T-cell (primary cell): ENCODE measurements at places on chromosomes 7 and 10. TPM values are rescaled to one million over a fixed set of nuclear protein-coding genes. Genes with fewer than 3 reads are reported as not detected.

- no peaks in the 10 kb centered on the region for H3K36me3 ChIP-seq
- H3K4me1 ChIP-seq: no peaks in the 10 kb centered on the region
- DNase-seq: no peak
- no peaks in the 10 kb centered on the region for H3K27me3 ChIP-seq
- no peak overlapping the region for H3K4me3 ChIP-seq
These were observed 177.9 kb downstream of the CHN2 start for GRCh38 chr7:29372351-29373090.

PLA2G12B gene
- not detected for total RNA-seq

DNA sequence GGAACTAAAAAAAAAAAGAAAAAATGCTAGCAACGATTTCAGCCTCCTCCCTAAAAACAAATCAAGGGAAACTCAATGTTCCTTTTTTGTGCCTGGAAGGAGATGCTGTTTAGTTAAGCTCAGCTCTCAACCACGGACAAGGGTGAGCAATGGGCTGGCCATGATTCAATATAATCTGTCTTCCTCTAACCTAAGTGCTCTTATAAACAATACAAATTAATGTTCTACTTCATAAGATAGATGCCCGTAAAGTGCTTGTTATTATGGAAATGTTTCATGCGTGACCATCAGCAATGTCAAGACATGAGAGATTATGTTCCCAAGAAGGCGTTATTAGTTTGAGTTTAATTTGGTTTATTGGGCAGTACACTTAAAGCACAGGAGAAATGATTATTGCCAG lies 320.3 kb downstream of the SFMBT2 start:
- H3K4me1 ChIP-seq: no peaks in the 10 kb centered on the region
- H3K4me3 ChIP-seq: no peak overlapping the region
- no peaks in the 10 kb centered on the region for H3K36me3 ChIP-seq

DNA sequence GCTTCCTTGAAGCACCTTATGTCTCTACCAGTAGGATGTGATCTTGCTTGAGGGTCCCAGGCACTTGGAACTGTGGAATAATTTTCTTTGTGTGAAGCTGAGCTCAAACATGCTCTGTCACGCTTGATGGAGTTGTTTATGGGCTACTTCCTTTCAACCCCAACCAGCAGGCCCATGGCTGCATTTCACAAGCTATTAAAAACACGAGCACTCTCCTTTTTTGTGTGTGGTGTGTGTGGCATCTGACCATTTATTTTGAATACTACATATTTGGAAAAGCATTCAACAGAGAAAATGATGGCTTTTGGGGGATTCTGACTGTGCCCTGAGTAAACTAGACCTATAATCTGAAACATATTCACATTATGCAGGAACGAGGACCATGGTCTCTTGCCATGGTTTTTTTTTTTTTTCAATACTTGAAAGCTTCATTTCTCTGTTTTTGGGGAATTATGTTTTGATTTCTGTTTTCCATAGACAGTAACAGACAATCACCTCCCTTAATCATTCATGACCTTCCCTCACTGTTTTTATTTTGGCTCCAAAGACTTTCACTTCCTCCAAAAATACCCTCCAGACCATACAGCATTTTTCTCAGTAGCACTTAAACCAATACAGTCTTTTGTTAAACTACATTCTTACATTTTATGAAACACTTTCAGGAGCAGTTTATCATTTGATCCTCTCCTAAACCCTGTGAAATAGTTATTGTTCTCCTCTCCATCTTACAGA lies 233.6 kb upstream of the BMPER start:
- H3K27me3 ChIP-seq: no peaks in the 10 kb centered on the region
- DNase-seq: no peak
- no peak overlapping the region for H3K4me3 ChIP-seq
- no peak overlapping the region for H3K27ac ChIP-seq

DNA sequence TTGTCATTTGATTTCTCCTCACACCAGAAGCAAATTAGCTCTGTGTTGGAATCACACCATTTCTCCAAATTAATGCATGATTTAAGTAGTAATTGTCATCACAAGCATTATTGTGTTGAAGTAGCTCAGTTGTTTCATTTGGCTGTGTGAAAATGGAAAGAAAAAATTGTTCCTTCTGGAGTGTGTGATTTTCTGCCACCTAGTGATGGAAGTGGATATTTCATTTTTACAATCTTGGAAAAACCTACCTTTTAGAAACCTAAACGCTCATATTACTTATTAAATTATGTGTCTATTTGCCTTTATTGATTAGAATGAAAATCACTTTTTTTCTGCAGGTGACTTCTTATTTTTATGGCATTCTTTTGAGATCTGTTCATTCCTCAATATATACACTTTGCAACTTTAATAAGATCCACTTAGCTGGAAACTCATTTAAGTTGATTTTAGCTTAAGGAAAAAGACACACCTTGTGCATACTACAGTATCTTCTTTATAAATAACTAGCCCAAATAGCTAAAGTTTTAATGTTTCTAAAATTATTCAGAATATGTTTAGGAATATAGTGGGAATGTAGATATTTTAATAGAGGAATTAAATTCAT lies 50.0 kb downstream of the SRI start:
- no peak for DNase-seq
- no peaks in the 10 kb centered on the region for H3K27me3 ChIP-seq
- no peak overlapping the region for H3K27ac ChIP-seq
- H3K36me3 ChIP-seq: no peaks in the 10 kb centered on the region

TAS2R4 gene
- 2.1 TPM for total RNA-seq

DNA sequence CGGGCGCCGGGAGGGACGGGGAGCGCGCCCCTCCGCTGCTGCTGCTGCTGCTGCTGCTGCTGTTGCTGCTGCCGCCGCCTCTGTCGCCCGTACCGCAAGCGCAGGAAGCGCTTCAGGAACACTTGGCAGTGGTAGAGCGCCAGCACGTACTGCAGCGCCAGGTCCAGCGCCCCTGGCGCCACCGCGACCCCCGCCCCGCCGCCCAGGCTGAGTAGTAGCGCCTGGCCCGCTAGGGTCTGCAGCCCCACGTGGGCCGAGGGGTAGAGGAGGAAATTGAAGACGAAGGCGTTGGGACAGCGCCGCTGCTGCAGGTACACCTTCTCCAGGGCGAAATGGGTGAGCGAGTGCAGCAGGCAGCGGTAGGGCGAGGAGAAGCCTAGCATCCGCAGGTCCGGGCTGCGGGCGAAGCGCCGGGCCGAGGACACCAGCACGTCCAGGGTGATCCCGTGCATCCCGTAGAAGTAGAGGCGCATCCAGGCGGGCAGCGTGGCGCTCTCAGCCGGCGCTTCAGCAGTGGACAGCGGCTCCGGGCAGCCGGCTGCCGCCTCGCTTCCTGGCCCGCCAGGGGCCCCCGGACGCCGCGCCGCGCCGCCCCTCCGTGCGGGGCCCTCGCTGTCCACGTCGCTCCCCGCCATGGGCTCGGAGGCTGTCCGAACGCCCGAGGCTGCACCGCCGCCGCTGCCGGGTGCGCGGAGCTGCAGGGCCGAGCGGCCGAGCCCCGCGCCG lies at the start of gene TMEM229A:
TSS of gene TMEM229A (minus strand) at position 699 of the 726 bp plus-strand sequence. CDS start at position 635, 64 bp downstream.
- H3K36me3 ChIP-seq: no peaks in the 10 kb centered on the region
- H3K4me1 ChIP-seq: no peaks in the 10 kb centered on the region
- H3K27ac ChIP-seq: no peak within 1 kb of the TSS
- DNase-seq: no peak
- H3K4me3 ChIP-seq: no peak within 1 kb of the TSS

GRCh38 chr7:87059525-87060287 lies at the start of gene ELAPOR2:
Gene ELAPOR2 (minus strand): TSS chr7:87059654. CDS start chr7:87059513, 141 bp downstream.
- H3K27ac ChIP-seq: no peak within 1 kb of the TSS
- H3K4me1 ChIP-seq: peaks cover 12% of the 10 kb centered on the region
- peak; percentile 73 for DNase-seq
- H3K36me3 ChIP-seq: no peaks in the 10 kb centered on the region
- peak within 1 kb of the TSS; percentile 86 for H3K4me3 ChIP-seq
- H3K27me3 ChIP-seq: no peaks in the 10 kb centered on the region

ANXA11 gene
- total RNA-seq: 196 TPM

DNA sequence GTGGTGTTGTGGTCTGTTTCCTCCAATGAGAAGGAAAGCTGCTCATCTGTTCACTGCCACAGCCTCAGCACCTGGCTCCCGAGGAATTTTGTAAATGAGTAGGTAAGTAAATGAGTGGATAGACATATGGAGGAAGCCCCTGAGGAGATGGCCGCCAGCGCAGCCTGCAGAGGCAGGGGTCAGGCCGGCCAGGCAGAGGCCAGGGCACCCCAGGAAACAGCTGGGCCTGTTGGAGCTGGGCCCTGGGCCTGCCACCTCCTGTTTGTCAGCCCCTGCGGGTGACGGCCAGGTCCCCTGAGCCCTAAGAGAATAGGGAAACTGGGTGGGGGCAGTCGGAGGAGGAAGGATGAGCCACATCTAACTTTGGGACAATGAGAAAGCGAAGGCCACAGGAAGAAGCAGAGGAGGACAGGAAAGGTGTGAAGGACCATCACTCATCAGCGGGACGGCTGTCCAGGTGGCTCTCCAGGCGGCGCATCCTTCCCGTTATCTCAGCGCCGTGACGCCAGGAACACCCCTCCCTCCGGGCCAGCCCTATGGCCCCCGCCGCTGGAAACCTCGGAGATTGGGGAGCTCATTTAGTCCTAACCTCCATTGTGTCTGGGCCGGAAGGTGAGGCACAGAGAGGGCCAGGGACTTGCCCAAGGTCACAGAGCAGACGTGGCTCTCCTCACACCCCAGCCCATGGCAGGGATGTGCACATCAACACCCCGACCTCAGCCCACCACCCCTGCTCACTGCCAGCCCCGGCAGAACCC lies 142.3 kb upstream of the UNC5B start:
- no peaks in the 10 kb centered on the region for H3K4me1 ChIP-seq
- H3K36me3 ChIP-seq: no peaks in the 10 kb centered on the region
- H3K4me3 ChIP-seq: no peak overlapping the region
- DNase-seq: no peak
- no peaks in the 10 kb centered on the region for H3K27me3 ChIP-seq
- H3K27ac ChIP-seq: no peak overlapping the region

- H3K27me3 ChIP-seq: no peaks in the 10 kb centered on the region
- no peaks in the 10 kb centered on the region for H3K4me1 ChIP-seq
- no peak overlapping the region for H3K27ac ChIP-seq
These were observed 31.2 kb upstream of the TMEM168 start for GRCh38 chr7:112821345-112821744.

- no peak overlapping the region for H3K27ac ChIP-seq
- peaks cover 8% of the 10 kb centered on the region for H3K4me1 ChIP-seq
- no peak overlapping the region for H3K4me3 ChIP-seq
- peak; percentile 6 for DNase-seq
These were observed 69.5 kb upstream of the ZNF438 start for GRCh38 chr10:31101123-31101522.

GRCh38 chr10:47169581-47169980 lies 130.4 kb upstream of the GDF10 start:
- DNase-seq: no peak
- no peaks in the 10 kb centered on the region for H3K36me3 ChIP-seq
- peaks cover 4% of the 10 kb centered on the region for H3K27me3 ChIP-seq
- H3K4me3 ChIP-seq: no peak overlapping the region

GRCh38 chr10:88437411-88437810 lies 145.7 kb downstream of the RNLS start:
- H3K27me3 ChIP-seq: no peaks in the 10 kb centered on the region
- no peak overlapping the region for H3K27ac ChIP-seq
- H3K36me3 ChIP-seq: no peaks in the 10 kb centered on the region
- no peak overlapping the region for H3K4me3 ChIP-seq

DNA sequence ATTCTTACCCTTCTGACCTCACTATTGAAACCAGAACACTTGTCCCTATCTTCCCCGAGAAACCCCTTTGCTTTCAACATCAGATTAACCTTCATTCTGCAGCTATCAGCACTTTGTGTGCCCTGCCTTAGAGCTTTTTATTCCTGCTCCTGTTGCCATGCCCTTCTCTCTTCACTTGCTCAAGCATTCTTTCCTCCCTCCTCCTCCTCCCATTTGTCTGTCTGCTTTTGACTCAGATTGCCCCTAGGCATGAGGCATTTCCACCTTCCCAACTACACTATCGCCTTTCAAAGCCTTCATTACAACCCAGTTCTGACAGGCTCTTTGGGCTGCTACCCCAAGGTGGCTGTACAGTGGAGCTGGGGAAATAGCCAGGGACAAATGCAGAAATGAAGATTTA lies 143.3 kb downstream of the SLC25A13 start:
- DNase-seq: no peak
- no peaks in the 10 kb centered on the region for H3K4me1 ChIP-seq
- H3K4me3 ChIP-seq: no peak overlapping the region
- no peak overlapping the region for H3K27ac ChIP-seq
- H3K36me3 ChIP-seq: peaks cover 8% of the 10 kb centered on the region

DNA sequence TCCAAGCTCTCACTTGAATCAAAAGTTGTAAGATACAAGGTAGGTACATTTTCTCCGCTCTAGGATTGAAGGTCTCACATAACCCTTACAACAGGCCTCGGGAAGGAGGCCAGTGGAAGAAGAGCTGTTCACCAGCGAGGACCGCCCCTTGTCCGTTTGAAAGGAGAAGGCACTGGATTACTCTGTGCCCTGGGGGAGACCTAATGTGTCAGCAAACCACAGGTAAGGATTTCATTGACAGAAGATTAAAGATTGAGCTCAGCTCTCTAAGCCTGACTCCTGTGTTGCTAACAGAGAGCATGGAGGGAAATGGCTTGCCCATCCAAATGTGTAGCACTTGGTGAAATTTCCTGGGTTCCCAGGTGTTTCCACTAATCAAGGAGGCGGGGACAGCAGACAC lies 81.2 kb downstream of the SLC16A9 start:
- no peaks in the 10 kb centered on the region for H3K27me3 ChIP-seq
- H3K27ac ChIP-seq: no peak overlapping the region
- no peaks in the 10 kb centered on the region for H3K4me1 ChIP-seq
- H3K36me3 ChIP-seq: no peaks in the 10 kb centered on the region

PRPS1L1 gene
- not detected for total RNA-seq

DNA sequence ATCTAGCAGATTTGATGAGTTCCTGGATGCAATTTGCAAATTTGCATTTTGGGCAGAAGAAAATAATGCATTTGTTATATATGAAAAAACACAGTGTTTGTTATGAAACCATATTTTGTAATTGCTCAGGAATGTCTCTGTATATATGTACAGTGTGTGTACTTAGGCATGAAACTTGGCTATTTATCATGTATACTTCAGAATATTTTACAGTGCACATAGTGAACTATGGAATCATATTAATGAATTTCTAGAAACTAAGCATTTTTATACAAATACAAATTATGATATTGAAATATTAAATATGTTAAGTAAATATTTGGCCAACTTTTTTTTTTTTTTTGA lies 107.5 kb downstream of the TWIST1 start:
- H3K27me3 ChIP-seq: no peaks in the 10 kb centered on the region
- H3K4me3 ChIP-seq: no peak overlapping the region
- H3K36me3 ChIP-seq: no peaks in the 10 kb centered on the region
- H3K4me1 ChIP-seq: no peaks in the 10 kb centered on the region

GPR37 gene
- total RNA-seq: not detected

GRCh38 chr10:43627942-43628341 lies 20.7 kb downstream of the ZNF32 start:
- H3K27me3 ChIP-seq: no peaks in the 10 kb centered on the region
- no peak overlapping the region for H3K27ac ChIP-seq
- no peak for DNase-seq
- no peaks in the 10 kb centered on the region for H3K4me1 ChIP-seq
- no peaks in the 10 kb centered on the region for H3K36me3 ChIP-seq
- no peak overlapping the region for H3K4me3 ChIP-seq

KAZALD1 gene
- 0.29 TPM for total RNA-seq

PNLIPRP3 gene
- not detected for total RNA-seq

GRCh38 chr7:138137423-138138171 lies 61.3 kb downstream of the AKR1D1 start:
- no peak for DNase-seq
- no peaks in the 10 kb centered on the region for H3K27me3 ChIP-seq
- no peak overlapping the region for H3K27ac ChIP-seq
- H3K4me1 ChIP-seq: no peaks in the 10 kb centered on the region

GRCh38 chr10:92541583-92541982 lies 32.3 kb downstream of the IDE start:
- H3K4me3 ChIP-seq: no peak overlapping the region
- DNase-seq: no peak
- no peaks in the 10 kb centered on the region for H3K27me3 ChIP-seq
- peaks cover 13% of the 10 kb centered on the region for H3K4me1 ChIP-seq
- H3K36me3 ChIP-seq: peaks cover 4% of the 10 kb centered on the region
